ENCODE measurements at places on chromosomes 7 and 10. TPM values are rescaled to one million over a fixed set of nuclear protein-coding genes. Genes with fewer than 3 reads are reported as not detected.

The DLG5 gene
- total RNA-seq: 57.0 TPM

DNA sequence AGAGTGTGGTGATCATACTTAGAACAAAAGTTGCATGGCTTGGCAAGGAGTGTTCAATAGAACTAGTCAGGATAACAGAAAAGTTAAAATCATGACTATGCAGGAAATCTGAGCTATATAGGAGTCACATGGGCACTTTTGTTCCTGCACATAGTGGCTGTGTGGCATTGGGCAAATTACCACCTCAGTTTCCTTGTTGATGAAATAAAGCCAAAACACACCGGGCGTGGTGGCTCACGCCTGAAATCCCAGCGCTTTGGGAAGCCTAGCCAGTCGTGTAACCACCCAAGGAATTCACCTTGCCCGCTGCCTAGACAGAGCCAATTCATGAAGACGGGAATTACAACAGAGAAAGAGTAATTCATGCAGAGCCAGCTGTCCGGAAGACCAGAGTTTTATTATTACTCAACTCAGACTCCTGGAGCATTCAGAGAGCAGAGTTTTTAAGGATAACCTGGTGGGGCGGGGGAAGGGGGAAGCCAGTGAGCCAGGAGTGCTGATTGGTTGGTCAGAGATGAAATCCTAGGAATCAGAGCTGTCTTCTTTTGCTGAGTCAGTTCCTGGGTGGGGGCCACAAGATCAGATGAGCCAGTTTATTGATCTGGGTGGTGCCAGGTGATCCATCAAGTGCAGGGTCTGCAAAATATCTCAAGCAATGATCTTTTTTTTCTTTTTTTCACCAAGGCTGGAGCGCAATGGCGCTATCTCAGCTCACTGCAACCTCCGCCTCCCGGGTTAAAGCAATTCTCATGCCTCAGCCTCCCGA, 6.4 kb upstream of the MKRN1 start:
- DNase-seq: no peak

DNA sequence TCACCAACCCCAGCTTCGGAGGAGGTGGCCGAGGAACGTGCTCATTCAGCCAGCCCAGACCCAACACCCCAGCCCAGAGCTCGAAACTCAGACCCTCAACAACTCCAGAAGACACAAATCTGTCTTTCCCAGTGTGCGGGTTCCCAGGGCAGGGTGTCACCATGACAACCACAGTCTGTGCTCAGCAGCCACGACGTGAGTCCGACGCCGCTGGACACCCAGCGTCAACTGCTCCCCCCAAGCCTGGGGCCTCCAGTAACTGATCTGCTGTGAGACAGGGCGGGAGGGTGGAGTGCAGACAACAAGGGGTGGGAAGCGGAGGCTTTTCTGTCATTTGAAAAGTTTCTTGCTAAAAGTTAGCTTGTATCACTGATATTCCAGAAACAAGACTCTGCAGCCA, 167.2 kb downstream of the MAD1L1 start:
- DNase-seq: no peak

DNA sequence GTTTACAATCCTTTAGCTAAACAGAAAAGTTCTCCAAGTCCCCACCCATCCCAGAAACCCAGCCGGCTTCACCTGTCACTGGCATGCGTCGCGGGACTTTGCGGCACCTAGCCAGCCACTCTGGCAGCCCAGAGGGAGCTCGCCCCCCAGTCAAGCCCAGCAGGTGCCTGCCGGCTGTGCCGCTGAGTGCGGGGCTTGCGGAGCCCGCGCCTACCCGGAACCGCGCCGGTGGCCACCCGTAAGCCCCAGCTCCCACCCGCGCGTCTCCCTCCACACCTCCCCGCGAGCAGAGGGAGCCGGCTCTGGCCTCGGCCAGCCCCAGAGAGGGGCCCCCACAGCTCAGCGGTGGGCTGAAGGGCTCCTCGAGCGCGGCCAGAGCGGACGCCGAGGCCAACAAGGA, 446.1 kb downstream of the GRM8 start:
- DNase-seq: no peak

DNA sequence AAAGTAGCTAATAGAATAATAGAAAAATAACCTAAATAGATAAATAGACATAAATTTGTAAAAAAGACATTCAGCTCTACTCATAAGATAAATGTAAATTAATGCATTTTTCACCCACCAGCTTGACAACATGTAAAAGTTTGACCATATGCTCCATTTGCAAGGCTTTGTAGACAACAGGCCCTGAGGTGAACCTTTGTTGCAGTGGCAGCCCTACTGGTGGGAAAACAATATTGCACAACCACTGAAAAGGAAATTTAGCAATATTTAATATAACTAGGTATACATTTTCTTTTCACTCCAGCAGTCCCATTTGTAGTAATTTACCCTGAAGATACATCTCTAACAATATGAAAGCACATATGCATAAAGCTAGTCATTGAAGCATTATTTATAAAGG, 39.0 kb upstream of the ADRA2A start:
- DNase-seq: no peak
